Activated CD8-positive, alpha-beta memory T cell treated with anti-CD3 and anti-CD28 coated beads, Interleukin-2, amount 50 U/mL, for 48 hours (primary cell): ENCODE measurements at places on chromosomes 16 and 17.
A peak's percentile ranks its signal among the peaks of the same experiment; 100 is the strongest.

DNA sequence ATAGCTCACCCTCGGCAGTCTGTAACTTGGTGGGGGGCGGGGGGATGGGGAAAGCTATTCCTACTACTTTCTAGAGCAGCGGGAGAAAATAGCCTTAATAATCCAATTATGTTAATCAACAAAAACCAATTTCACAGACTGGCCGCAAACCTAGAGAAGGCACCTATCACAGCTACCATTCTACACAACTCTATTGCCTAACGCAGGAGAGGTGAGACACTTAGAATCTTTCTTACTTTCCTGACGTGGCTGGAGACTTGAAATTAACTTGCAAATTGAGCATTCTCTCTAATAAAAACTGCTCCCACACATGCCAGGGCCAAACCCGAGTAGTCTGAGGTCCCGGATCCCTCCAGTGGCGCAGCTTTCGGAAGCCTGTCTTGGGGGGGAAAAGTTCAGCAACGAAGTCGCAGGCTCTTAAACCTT, 794 bp downstream of the SMG6 start:
- DNase-seq: no peak

- DNase-seq: no peak
Observed at GRCh38 chr16:69618721-69619120, 53.0 kb downstream of the NFAT5 start.

DNA sequence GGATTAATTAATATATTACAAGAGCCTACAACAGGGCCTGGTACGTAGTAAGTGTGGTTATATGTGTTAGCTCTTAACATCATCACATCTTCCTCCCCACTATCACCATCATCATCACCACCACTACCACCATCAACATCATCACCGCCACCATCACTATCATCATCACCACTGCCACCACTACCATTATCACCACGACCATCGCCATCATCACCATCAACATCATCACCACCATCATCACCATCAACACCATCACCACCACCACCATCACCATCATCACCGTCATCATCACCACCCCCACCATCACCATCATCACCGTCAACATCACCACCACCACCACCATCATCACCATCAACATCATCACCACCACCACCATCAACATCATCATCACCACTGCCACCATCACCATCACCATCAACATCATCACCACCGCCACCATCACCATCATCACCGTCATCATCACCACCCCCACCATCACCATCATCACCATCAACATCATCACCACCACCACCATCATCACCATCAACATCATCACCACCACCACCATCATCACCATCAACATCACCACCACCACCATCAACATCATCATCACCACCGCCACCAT, 7.8 kb upstream of the IL4R start:
- DNase-seq: no peak

DNA sequence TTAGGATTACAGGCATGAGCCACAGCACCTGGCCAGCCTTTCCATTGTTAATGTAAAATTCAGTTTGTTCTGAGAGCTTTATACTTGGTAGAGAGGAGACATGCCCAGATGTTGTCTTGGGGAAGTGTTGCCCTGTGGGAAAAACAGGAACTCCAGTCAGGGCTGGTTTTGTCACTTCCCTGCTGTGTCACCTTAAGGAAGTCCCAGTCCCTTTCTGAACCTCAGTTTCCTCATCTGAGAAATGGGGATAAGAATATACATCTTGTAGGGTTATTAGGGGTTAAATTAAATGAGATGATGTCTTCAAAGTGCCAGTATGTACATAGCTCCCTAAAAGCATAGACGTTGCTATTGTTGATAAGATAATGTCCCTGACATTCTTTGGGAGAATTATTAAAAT, 25.3 kb downstream of the CLEC16A start:
- DNase-seq: no peak

GRCh38 chr16:50114357-50115129, 38.6 kb upstream of the TENT4B start:
- DNase-seq: no peak

- no peak for DNase-seq
Observed at GRCh38 chr16:53022374-53022773, 30.3 kb downstream of the CHD9NB start.

DNA sequence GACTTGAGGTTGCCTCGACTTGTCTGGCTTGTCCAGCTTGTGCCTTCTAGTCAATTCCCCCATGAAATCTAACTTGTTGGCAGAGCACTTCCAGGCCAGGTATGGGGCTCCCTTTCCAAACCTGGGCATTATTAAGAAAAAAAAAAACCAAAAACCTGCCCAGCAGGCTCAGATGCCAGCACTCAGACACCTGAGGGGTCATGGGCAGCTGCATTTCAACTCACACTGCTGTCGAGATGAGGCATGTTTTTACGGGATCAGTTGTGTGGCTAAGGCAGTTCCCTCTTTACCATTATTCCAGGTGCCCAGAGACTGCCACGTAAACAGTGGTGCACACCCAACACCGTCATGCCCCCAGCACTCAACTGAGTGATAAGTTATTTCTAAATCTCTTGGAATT, 17.8 kb downstream of the TMEM11 start:
- no peak for DNase-seq

- DNase-seq: no peak
Observed at GRCh38 chr16:62014319-62014923, 21.8 kb downstream of the CDH8 start.

DNA sequence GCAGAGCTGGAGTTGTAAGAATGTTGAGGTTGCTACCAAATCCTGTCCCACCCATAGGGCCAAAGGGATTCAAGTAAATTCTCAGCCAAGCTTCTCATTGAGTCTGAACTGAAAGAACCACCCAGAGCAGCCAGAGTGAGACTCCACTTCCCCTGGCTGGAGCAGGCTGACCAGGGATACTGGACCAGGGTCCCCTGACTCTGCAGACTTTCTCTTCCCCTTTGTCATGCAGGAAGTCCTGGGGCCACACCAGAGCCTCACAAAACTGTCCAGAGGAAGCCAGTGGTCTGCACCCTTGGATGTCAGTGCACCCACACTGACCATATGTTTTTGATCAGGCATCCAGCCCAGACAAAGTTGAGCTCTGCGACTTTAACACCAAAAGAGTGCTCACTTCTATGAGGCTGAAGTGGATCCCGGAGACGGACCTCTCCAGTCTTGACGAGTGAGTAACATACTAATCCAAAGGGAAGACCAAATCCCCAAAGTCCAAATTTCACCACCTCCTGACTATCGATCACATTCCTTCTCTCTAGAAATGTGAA, 4.1 kb downstream of the NXN start:
- no peak for DNase-seq

DNA sequence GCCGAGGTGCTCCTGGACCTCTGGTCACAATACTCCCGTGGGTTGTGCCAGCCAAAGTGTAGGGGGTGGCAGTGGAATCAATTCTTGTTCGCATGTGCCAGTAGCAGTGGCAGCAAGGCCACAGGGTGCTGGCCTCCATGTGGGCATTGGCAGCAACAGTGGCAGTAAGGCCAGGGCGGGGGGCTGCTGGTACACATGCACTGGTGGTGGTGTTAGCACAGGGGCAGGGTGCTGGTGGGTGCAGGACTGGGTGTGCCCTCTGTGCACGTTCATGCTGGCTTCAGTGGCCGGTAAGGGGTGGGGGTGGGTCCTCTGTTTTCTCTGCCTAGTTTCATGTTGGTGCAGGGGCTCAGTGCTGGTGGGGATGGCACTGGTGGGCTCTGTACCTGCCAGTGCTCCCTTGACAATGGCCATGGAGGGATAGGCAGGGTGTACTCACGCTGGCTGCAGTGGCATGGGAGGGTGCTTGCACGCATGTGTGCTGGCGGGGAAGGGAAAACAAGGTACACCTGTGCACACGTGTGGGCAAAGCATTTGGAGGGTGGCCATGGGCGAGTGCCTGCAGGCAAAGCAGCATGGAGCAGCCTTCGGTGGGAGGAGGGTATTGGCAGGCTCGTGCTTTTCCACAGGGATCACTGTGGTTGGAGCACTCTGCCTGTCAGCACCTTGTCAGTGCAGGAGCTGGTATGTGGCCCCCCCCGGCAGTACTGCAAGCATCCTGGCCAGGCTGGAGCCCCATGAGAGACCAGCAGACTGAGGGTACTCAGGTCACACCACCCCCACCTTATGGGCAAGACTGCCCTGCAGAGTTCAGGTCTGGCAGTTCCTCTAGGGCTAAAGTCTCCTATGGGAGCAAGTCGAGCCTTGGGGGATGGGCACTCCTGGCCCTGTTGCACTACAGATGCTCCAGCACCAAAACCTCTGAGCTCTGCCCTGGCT, 35.8 kb downstream of the NF1 start:
- no peak for DNase-seq

GRCh38 chr16:80580109-80580832, 39.5 kb downstream of the DYNLRB2 start:
- DNase-seq: peak; percentile 76

GRCh38 chr17:42428141-42428944, 5.3 kb upstream of the CAVIN1 start:
- no peak for DNase-seq

- no peak for DNase-seq
Observed at GRCh38 chr17:41553987-41554680, 17.7 kb downstream of the KRT9 start.

DNA sequence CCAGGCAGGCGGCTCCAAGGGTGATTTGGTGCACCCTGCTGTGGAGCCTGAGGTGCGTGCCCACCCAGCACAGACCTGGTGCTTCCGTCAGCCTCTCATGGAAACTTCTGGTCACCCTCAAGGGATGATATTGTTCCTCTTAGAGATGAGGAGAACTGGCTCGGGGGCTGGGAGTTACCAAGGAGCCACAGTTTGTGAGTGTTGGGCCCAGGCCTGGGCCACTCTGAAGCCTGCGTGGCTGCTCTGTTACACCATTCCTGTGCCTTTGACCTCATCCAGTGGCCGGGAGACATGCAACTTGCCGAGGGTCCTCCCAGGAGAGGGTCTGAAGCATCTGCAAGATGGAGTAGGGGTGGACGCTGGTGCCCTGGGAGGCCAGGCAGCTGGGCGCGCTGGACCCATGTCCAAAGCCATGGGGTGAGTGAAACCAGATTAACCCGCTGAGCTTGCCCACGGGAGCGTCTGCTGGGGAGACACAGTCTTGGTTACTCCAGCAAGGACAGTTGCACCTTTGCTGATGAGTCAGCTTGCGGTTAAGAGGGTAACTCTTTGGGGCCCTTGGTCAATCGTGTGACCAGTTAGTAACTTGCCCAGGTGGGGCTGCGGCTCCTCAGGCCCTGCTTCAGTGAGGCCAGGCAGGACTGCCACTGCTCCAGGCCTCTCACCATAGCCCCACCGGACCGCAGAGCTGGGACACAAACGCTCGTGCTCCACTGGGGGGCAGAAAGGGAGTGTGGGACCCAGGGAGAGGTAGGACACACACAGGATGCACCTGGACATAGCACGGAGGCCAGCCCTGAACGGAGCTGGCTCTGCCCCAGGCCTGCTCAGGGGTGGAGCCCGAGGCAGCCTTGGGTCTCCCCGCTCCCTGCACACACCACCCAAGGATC, 7.5 kb downstream of the C16orf90 start:
- DNase-seq: no peak

DNA sequence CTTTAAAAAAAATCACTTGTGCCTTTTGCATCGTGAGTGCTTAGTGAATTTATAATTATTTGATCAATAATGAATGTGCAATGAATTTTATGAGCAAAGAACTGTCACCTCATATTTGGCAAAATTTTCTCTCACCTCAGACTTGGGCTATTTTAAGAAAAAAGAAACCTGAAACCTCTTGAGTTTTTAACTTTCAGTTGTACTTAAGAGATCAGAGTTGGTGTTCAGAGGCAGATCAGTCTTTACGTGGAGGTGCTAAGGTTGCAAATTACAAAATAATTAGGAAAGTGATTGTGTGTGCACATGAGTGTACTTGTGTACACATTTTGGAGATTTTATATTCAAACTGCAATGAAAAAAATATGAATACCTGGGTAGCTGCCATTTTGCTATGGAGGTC, 218.7 kb upstream of the RBFOX1 start:
- no peak for DNase-seq

- no peak for DNase-seq
Observed at GRCh38 chr16:12723681-12724080, 80.0 kb downstream of the CPPED1 start.

DNA sequence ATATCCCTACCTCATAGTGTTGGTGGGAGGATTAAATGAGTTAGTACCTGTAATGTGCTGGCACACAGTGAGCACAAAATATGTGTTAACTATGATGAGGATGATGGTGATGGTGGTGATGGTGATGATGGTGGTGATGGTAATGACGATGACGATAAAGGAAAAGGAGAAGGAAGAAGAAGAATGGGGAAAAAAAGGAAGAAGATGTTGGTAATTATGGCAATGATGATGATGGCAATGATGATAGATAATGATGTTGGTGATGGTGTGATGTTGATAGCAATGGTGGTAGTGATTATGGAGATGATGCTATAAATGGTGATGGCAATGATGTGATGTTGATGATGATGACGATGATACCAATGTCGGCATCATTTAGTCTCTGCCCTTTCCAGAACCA, 270.2 kb downstream of the GRIN2A start:
- no peak for DNase-seq

DNA sequence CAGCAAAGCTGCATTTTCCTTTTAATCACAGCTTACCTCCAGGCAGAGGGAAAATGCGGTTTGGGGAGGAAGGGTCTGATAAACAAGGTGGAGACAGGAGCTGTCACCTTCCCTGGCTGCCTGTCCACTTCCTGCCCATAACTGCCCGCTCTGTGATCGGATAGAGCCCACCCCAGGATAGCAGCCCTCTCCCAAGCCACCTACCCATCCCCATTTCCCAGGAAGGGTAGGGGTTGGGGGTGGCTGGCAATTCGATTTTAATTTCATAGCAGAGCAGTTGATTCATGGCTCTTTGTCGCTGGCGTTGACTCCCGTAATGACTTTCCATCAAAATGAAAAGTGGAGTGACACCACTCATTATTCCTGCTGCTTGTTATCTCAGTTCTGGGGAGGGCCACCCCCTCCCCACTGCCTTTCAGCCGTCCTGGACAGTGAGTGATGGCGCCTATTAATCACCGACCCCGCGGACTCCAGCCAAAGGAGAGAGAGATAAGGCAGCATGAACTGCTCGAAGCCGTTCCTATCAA, 11.2 kb downstream of the CDK5RAP3 start:
- DNase-seq: no peak

- DNase-seq: peak; percentile 51
Observed at GRCh38 chr16:66427036-66427860, at the start of gene BEAN1. Gene BEAN1, plus strand, starts transcription at chr16:66427295. Its CDS starts 10,382 bp downstream, at chr16:66437677.

DNA sequence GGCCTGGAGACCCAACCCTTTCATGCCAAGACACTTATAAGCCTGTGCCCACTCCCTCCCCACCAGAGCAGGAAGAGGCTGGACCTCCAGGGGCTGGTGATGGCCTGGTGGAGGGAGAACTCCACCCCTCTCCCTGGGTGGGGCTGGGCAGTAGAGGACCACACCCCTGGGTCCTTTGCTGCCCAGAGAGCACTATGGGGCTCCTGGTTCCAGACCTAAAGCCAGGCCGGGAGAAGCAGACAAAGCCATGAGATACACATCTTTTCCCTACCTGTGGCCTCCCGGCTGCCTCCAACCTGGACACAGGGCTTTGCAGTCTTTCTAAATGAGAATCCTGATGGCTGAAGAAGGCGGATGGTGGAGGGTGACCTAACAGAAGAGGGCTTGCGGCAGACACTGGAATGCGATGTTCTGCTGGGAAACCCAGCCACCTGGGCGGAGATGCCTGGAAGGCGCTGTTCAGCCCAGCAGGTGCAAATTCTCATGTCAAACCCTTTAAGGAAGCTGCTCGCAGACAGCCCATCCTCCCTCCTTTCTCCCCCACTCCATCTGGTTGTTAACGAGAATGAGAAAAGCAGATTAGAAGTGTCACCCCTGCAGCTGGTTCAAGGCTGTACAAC, 43.9 kb upstream of the KIFC3 start:
- DNase-seq: no peak

GRCh38 chr17:81509207-81509971, 3.2 kb downstream of the ACTG1 start:
- peak; percentile 69 for DNase-seq

- no peak for DNase-seq
Observed at GRCh38 chr17:40520991-40521453, 19.6 kb upstream of the TNS4 start.
